ENCODE measurements at places on chromosomes 11 and 22.
A peak's percentile ranks its signal among the peaks of the same experiment; 100 is the strongest.

DNA sequence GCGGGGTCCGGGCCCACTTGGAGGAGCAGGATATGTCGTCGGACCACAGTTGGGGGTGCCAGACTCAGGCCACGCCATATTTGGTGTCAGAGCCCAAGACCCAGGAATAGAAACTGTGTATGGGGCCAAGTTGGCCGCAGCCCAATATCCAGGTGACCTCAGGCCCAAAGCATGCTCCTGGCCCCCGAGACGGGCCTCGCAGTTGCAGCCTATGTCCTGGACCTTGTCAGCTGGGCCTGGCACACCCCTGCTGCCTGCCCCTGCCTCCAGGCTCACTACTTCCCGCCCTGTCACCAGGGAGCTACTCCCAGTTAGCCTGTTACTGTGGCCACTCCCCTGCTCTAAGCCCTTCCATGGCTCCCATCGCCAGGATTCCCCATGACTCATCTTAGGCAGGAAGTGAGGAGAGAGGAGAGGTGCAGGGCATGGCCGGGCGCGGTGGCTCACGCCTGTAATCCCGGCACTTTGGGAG is 23.1 kb downstream of the A4GALT start:
- peak; percentile 62 for DNase-seq

- DNase-seq = no peak
These were observed 155.7 kb downstream of the GRIK4 start for GRCh38 chr11:120667281-120667680.

GRCh38 chr11:120750647-120751549 is 239.3 kb downstream of the GRIK4 start:
- no peak for DNase-seq

GRCh38 chr11:27497284-27497866 is 9.2 kb downstream of the LIN7C start:
- DNase-seq = no peak

DNA sequence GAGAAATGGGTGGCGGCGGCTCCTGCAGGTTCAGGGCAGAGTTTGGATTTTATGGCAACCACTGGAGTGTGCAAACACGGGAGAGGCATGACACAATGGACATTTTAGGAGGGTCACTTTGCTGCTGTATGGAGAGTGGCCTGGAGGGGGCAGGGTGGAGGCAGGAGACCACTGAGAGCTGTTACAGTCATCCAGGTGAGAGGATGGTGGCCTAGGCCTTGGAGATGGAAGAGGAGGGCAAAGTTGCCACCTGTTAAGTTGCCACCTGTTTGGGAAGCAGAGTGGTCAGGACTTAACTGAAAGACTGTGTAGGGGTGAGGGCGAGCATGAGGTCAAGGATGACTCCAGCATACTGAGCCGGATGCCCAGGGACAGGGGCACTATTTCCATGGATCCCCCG is 2.3 kb upstream of the RAD9A start:
- DNase-seq = no peak

DNA sequence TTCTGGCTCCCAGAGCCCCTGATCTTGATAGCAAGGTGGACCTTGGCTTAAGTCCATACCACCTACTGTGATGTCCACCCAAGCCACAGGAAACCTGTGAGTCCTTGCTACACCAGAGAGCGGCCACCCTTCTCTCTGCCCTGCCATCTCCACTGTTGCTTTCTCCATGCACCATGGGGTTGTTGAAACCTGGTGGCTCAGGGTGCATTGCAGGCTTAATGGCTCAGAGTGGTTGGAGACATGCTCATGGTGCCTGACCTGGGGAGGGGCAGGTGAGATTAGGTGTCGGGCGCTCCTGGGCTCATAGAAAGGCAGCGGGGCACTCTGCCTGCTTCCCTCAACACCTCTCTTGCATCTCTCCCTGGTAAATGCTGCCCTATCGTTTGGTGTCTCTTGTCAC is 25.0 kb upstream of the CACNG2 start:
- no peak for DNase-seq

- DNase-seq = no peak
These were observed 1.7 kb upstream of the MRTFA start for GRCh38 chr22:40638261-40638660.

DNA sequence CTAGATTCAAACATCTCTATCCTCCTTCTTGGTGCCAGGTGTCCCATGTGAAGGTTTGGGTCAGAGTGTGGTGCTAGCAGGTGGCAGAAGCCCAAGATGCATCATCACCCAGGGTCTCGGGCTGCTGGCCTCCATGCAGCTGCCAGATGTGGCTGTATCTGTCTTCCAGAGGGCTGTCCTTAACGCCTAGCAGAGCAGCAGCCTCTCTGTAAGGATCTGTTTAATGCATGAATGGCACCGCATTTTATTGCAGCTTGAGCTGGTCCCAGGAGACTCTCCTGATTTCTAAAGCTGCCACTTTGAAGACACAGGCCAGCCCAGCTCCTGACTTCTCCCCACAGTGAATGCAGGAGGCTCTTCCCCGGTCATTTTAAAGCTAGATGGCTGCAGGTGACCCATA is 26.3 kb downstream of the SLC1A2 start:
- DNase-seq = no peak

- peak; percentile 22 for DNase-seq
These were observed 18.6 kb upstream of the FGF3 start for GRCh38 chr11:69837791-69838190.

GRCh38 chr11:65355013-65355775 is 643 bp downstream of the TIGD3 start:
- DNase-seq = peak; percentile 55

DNA sequence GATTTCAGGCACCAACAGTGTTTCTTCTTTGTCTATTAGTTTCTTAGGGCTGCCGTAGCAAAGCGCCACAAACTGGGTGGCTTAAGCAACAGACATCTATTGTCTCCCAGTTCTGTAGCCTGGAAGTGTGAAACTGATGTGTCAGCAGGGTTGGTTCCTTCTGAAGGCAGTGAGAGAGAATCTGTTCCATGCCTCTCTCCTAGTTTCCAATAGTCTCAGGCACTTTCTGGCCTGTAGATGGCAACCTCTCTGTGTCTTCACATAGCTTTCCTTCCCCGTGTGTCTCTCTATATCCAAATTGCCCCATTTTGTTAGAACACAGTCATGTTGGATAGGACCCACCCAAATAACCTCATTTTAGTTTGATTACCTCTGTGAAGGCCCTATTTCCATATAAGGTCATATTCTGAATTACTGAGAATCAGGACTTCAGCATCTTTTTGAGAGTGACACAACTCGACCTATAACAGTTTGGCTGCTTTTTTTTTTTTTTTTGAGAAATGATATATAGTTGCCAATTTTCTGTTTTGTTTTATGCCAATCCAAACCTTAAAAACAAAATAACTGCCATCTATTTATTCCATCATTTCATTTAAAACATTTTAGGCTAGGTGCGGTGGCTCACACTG is 108.2 kb downstream of the SLC36A4 start:
- no peak for DNase-seq

GRCh38 chr11:93727985-93728791 is 13.1 kb downstream of the TAF1D start:
- no peak for DNase-seq

GRCh38 chr11:70735976-70736375 is 337.6 kb downstream of the CTTN start:
- DNase-seq = no peak

GRCh38 chr11:61140416-61140815 is 20.8 kb downstream of the VPS37C start:
- no peak for DNase-seq

GRCh38 chr22:21990445-21991303 is 8.1 kb upstream of the TOP3B start:
- DNase-seq = no peak

- no peak for DNase-seq
These were observed 41.5 kb downstream of the ST3GAL4 start for GRCh38 chr11:126396965-126397364.

GRCh38 chr11:76214968-76215548 is 8.8 kb upstream of the WNT11 start:
- no peak for DNase-seq

DNA sequence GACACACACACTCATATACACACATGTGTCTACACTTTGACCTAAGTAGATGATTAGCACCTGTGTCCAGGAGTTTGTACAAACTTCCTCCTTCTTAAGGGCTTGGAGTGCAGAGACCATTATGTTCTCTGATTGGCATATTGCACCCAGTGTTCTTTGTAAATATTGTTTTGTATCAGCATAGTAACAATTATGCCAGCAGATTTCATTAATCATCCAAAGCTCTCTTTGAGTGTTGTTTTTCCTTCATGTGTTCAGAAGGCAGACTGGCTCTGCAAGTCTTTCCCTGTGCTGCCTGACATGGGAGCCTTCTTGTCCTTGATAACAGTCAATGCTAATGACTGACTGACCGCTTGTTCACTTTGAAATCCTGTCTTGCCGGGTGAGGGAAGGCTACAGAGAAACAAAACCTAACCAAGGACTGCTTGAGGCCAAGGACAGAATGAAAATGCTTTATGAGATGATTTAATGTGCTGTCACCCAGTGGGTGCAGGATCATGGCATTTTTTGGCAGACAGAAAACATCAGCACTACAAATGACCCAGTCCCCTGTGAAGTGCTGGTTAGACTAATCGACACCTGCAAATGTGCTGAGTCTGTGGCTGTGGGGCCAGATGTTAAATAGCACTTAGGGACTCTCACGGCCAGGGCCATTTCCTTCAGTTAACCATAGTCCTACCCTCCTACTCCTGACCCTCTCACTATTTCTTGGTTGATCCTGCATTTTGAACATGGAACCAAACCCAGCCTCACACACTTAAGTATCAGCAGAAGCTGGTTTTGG is 6.6 kb upstream of the BARX2 start:
- no peak for DNase-seq

GRCh38 chr22:25569983-25570382 is 5.5 kb downstream of the GRK3 start:
- no peak for DNase-seq

- no peak for DNase-seq
These were observed 19.7 kb downstream of the ZNRF3 start for GRCh38 chr22:28903080-28903479.

GRCh38 chr11:31956310-31956709 is 134.6 kb upstream of the RCN1 start:
- no peak for DNase-seq

GRCh38 chr11:123549926-123550917 is 104.2 kb downstream of the SCN3B start:
- DNase-seq = no peak

DNA sequence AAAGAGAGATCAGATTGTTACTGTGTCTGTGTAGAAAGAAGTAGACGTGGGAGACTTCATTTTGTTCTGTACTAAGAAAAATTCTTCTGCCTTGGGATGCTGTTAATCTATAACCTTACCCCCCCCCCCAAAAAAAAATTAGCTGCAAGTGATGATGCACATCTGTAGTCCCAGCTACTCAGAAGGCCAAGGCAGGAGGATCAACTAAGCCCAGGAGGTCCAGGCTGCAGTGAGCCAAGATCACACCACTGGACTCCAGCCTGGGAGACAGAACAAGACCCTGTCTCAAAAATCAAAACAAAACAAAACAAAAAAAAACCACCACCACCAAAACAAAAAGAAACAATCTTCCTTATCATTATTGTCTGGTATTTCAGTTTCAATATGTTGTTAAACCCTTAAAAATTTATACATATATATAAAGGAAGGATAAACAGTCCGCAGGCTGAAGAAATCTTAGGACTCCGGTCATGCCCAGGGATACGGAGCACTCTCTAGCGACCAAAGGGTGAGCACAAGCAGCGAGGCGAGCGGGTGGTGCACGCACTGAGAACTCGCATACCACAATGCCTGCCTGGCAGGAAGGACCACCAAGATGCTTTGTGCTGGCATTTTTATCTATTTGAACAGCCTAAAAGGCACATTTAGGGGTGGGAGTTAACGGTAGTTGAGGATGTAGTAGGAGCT is 6.4 kb downstream of the POLDIP3 start:
- DNase-seq = no peak

DNA sequence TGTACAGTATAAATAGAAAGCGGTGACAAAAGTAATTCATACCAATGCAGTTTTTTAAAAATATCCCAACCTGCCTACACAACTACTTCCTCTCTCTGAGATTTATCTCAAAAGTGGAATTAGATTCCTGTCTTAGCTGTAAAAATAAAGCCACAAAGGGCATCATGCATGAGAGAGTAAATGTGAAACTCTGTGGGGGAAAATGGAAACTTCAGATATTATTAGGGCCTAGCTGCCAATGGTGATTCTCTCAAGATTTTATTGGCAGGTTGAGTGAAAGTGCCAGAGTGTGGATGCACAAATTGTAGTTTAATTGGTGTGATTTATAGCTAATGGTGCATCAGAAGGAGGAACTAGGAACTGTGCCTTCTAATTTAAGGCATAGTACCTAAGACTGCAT is 356.9 kb upstream of the CCDC90B start:
- DNase-seq = no peak

DNA sequence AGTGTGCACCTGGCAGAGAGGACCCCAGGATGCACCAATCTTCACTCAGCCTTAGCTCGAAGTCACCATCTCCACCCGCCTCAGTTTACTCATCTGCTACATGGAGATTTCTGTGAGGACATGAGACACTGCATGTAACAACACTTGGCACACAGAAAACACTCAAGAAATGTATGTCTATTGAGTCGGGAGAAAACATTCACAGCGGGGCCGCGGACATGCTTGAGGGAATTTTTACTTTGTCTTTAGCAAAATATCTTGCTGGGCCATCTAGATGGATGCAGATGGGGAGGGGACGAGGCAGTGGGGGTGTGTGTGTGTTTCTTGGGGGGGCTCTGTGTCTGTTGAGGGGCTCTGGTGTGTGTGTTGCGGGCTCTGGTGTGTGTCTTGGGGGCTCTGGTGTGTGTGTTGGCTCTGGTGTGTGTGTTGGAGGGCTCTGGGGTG is 28.4 kb upstream of the RFPL3 start:
- DNase-seq = peak; percentile 38

DNA sequence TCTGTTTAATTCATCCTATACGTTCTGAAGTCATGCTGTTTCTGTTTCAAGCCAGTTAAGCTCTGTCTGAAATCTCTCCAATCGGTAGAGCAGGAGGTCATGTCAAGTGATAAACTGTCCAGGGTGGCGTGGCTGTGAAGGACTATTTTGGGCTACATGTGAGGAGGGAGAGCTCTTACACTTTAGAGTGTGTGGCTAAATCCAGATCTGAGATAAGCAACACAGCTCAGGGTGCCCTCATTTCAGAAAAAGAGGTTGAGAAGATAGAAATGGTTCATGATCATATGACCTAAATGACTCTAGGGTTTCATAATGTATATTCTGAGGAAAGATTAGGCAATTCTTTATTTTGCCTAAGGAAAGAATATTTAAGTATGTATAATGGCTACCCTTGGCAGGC is 8.4 kb downstream of the BLID start:
- no peak for DNase-seq

DNA sequence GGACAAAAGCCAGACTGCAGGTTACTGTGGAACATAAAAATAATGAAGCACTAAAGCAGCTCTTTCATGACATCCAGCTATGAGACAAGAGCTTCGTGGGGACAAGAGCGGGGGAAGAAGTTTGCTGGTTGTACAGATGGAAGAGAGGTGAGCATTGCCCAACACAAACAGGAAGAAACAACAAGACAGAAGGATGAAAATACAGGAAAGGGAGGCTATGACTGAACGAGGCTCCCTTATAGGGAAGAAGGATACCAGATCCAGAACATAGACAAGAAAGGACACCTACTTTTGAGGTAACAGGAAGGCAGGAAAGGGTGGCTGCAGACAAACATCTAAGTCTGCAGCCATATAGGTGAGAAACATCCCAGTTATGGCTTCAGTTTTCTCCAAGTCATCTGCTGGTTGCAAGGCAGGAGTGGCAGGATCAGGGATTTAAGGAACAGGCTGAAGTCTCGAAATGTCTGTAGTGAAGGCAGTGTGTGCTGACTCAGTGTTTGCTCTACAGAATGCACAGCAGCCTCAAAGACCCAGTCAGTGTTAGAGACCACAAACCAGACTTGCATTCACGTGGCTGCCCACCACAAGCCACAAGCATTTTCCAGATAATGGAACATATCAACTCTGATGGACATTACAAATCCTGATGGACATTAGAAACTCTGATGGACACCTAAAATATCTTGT is 1.9 kb downstream of the CLTCL1 start:
- no peak for DNase-seq
